ENCODE measurements at places on chromosomes 1 and 21. TPM values are rescaled to one million over a fixed set of nuclear protein-coding genes. Genes with fewer than 3 reads are reported as not detected.
A peak's percentile ranks its signal among the peaks of the same experiment; 100 is the strongest.

DNA sequence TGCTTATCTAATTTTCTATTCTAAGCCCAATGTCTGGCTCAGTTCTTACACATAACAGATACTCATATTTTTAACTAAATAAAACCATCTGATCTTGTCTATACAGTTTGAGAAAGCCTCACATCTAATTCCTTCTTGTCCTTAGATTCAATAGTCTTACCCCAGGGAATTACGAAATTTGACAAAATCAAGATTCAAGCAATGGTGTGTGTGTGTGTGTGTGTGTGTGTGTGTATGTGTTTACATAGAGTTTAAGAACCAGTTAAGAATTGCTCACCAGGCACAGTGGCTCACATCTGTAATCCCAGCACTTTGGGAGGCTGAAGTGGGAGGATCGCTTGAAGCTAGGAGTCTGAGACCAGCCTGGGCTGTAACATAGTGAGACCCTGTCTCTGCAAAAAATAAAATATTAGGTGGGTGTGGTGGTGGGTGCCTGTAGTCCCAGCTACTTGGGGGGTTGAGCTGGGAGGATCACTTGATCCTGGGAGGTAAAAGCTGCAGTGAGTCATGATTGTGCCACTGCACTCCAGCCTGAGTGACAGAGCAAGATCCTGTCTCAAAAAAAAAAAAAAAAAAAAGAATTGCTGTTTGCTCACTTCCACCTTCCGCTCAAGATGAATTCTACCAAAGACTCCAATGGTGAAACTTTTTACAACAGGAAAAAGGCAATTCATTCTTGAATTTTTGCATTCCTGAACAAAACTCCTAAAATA, 6.2 kb downstream of the WDR64 start:
- H3K4me1 ChIP-seq, result no peaks in the 10 kb centered on the region
- no peak overlapping the region for H3K4me3 ChIP-seq
- no peak for DNase-seq
- no peaks in the 10 kb centered on the region for H3K27me3 ChIP-seq

DNA sequence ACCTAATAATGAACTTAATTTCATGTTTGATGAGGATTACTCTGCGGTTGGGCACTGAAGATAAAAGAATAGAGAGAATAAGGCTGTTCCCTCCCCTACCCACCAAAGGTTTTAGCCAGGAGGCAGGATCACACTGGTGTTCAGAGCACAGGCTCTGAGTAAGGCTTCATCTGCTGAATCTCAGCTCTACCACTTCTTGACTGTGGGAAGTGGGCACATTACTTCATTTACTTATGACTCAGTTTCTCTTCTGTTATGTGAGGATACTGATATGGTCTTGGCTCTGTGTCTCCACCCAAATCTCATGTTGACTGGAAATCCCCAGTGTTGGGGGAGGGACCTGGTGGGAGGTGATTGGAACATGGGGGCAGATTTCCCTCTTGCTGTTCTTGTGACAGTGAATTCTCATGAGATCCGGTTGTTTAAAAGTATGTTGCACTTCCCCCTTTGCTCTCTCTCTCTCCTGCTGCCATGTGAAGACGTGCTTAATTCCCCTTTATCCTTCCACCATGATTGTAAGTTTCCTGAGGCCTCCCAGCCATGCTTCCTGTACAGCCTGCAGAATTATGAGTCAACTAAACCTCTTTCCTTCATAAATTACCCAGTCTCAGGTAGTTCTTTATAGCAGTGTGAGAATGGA, 79.7 kb downstream of the SMYD2 start:
- H3K4me3 ChIP-seq, result no peak overlapping the region
- DNase-seq, result peak; percentile 11
- no peak overlapping the region for H3K27ac ChIP-seq
- H3K27me3 ChIP-seq, result peaks cover 32% of the 10 kb centered on the region

DNA sequence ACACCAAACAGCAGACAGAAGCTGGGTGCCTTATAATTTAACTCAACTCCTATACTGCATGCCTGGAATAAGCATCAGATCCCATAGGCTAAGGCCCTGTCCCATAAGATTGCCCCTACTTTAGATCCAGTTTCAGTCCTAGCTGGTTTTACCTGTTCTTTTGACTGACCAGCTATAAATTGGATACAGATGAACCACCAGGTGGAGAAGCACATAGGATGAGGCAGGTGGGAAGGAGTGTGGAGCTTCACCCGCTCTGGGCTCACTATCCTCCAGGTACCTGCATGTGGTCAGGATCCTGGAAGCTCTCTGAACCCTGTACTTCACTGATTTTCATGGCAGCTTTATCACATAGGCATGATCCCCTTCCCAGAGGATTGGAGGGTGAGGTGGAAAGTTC, 51.3 kb downstream of the MAST2 start:
- no peak for DNase-seq
- H3K27ac ChIP-seq, result no peak overlapping the region
- no peaks in the 10 kb centered on the region for H3K27me3 ChIP-seq
- no peak overlapping the region for H3K4me3 ChIP-seq

The OPTC gene
- total RNA-seq, result not detected

DNA sequence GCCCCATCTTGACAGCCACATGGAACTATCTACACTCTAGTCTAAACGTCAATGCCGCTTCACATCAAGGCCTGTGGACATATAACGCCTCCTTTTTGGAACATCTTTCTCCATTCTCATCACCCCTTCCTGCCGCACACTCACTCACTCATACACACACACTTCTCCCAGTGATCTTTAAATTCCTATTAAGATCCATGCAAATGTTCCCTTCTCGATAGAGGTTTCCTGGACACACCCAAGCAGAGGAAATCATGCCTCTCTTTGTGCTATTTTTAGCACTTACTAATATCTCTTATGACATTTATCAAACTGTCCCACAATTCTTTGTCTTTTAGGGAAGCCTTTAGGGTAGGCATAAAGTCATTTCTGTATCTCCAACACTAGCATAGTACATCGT, 28.2 kb upstream of the SLAMF9 start:
- no peak overlapping the region for H3K27ac ChIP-seq
- no peak overlapping the region for H3K4me3 ChIP-seq
- DNase-seq, result no peak
- H3K4me1 ChIP-seq, result no peaks in the 10 kb centered on the region
- no peaks in the 10 kb centered on the region for H3K36me3 ChIP-seq
- H3K27me3 ChIP-seq, result peaks cover 35% of the 10 kb centered on the region

The OLFML3 gene
- not detected for total RNA-seq

DNA sequence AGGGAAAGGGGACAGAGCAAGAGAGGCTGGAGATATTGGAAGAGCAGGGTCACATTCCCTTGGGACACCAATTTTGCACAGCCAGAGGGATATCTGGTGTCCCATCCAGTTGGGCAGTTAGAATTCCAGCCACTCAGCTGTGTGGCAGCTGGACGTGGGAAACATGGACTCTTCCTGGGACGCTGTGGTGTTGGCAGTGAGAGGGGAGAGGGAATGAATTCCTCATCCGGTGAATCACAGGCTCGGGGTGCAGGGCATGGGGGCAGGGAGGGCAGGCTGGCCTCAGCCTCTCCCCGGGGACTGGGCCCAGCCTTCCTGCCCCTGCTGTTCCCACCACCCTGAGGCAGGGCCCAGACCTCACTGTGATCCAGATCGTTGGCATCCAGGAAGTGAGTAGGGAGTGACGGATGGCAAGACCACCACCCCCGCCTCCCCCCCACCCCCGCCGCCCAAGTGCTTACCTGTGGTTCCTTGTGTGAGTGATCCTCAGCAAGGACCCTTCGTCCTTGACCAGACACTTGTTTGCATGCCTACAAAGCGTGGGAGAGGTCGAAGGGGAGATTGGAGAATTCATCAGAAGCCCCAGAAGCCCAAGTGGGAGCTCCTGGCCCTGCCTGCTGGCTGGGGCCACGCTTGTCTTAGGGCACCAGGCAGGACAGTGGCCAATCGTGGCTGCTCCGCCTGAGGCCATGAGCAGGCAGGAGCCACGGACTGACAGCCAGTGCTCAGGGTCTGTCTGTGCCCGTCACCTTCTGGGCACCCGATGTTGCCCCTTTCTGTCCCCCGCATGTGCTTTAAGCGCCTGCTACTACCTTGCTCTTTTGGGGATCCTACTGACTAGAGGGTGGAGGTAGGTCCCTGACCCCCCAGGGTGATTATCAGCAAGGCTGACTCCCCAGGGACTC, 8.7 kb downstream of the WNT3A start:
- no peak for DNase-seq
- no peak overlapping the region for H3K27ac ChIP-seq
- H3K4me1 ChIP-seq, result no peaks in the 10 kb centered on the region
- peaks cover 2% of the 10 kb centered on the region for H3K27me3 ChIP-seq
- no peak overlapping the region for H3K4me3 ChIP-seq

GRCh38 chr1:201089596-201089995, 22.6 kb downstream of the CACNA1S start:
- no peaks in the 10 kb centered on the region for H3K36me3 ChIP-seq
- no peaks in the 10 kb centered on the region for H3K27me3 ChIP-seq
- H3K4me1 ChIP-seq, result no peaks in the 10 kb centered on the region
- no peak overlapping the region for H3K4me3 ChIP-seq
- no peak for DNase-seq
- H3K27ac ChIP-seq, result no peak overlapping the region

The NHLH1 gene
- 0.32 TPM for total RNA-seq

GRCh38 chr1:59557549-59557885, 257.2 kb upstream of the HOOK1 start:
- no peak overlapping the region for H3K27ac ChIP-seq
- H3K4me1 ChIP-seq, result no peaks in the 10 kb centered on the region
- peaks cover 20% of the 10 kb centered on the region for H3K36me3 ChIP-seq
- no peaks in the 10 kb centered on the region for H3K27me3 ChIP-seq
- DNase-seq, result no peak

GRCh38 chr1:6093071-6093470, 47.4 kb downstream of the KCNAB2 start:
- H3K4me3 ChIP-seq, result no peak overlapping the region
- peaks cover 20% of the 10 kb centered on the region for H3K36me3 ChIP-seq
- no peaks in the 10 kb centered on the region for H3K27me3 ChIP-seq

The CDK18 gene
- total RNA-seq, result 4.9 TPM

- H3K27ac ChIP-seq, result no peak overlapping the region
- H3K4me1 ChIP-seq, result no peaks in the 10 kb centered on the region
- H3K36me3 ChIP-seq, result no peaks in the 10 kb centered on the region
- DNase-seq, result no peak
Measured at GRCh38 chr1:169959686-169960085, 66.0 kb upstream of the SCYL3 start.

The XKR8 gene
- 4.2 TPM for total RNA-seq

The PRKAA2 gene
- not detected for total RNA-seq

The ADGRB2 gene
- total RNA-seq, result 1.2 TPM

- no peaks in the 10 kb centered on the region for H3K36me3 ChIP-seq
- no peaks in the 10 kb centered on the region for H3K4me1 ChIP-seq
- no peak for DNase-seq
Measured at GRCh38 chr1:67552336-67552759, 122.1 kb upstream of the SERBP1 start.

- H3K27me3 ChIP-seq, result no peaks in the 10 kb centered on the region
- no peaks in the 10 kb centered on the region for H3K4me1 ChIP-seq
- peaks cover 3% of the 10 kb centered on the region for H3K36me3 ChIP-seq
- DNase-seq, result no peak
Measured at GRCh38 chr1:2646837-2647236, 14.0 kb upstream of the MMEL1 start.

- no peak overlapping the region for H3K4me3 ChIP-seq
- H3K27me3 ChIP-seq, result no peaks in the 10 kb centered on the region
- no peaks in the 10 kb centered on the region for H3K4me1 ChIP-seq
Measured at GRCh38 chr1:209157546-209158249, 425.8 kb upstream of the CAMK1G start.

- peaks cover 6% of the 10 kb centered on the region for H3K36me3 ChIP-seq
- H3K4me3 ChIP-seq, result no peak overlapping the region
- DNase-seq, result no peak
- H3K27me3 ChIP-seq, result no peaks in the 10 kb centered on the region
- H3K27ac ChIP-seq, result no peak overlapping the region
Measured at GRCh38 chr1:92244376-92244775, 26.7 kb downstream of the C1orf146 start.

GRCh38 chr21:35375115-35375514, 326.0 kb upstream of the RUNX1 start:
- no peak overlapping the region for H3K4me3 ChIP-seq
- H3K27ac ChIP-seq, result no peak overlapping the region
- no peaks in the 10 kb centered on the region for H3K4me1 ChIP-seq
- no peaks in the 10 kb centered on the region for H3K36me3 ChIP-seq

The CLDN14 gene
- total RNA-seq, result not detected

The RGS1 gene
- total RNA-seq, result 12.0 TPM

DNA sequence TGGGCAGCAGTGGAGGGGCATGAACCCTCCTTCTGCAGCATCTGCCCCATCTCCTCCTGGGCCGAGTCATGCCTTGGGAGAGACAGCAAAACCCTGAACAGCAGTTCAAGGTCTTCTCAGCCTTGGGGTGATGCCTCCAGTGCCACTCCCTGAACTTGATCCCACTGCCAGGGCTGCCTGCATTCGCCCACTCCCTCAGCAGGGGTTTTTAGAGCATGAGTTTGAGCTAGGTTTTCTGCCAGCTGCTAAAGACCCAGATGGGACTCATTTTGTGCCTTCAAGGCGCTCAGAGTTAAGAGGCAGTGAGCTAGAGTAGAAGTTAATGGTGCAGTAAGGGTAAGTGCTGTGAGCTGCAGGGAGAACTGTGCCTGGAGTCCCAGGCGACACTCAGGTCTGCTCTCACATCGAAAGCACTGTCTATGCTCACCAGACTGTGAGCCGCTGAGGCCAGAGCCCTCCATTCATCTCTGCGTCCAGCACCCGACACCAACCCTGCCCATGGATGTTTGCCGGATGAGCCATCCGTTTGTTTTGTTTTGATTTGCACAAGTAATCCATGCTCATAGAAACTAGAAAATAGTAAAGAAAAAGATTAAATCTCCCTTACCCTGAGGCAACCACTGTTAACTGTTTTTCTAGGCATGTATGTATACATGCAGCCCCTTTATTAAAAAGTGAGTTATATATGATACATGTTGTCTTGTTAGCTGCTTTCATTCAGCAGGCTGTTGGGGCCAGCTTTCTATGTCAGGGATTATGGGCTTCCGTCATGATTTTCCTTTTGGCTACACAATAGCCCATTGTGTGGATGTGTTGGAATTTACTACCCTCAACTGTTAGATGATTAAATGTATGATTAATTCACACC, 67.8 kb downstream of the VPS26C start:
- no peak overlapping the region for H3K4me3 ChIP-seq
- H3K27me3 ChIP-seq, result no peaks in the 10 kb centered on the region
- H3K4me1 ChIP-seq, result no peaks in the 10 kb centered on the region
- peaks cover 43% of the 10 kb centered on the region for H3K36me3 ChIP-seq

- H3K4me3 ChIP-seq, result no peak overlapping the region
- H3K36me3 ChIP-seq, result peaks cover 12% of the 10 kb centered on the region
- peaks cover 11% of the 10 kb centered on the region for H3K4me1 ChIP-seq
- no peaks in the 10 kb centered on the region for H3K27me3 ChIP-seq
- H3K27ac ChIP-seq, result no peak overlapping the region
Measured at GRCh38 chr1:52654063-52654462, 21.1 kb downstream of the SHISAL2A start.

- no peaks in the 10 kb centered on the region for H3K36me3 ChIP-seq
- H3K27me3 ChIP-seq, result no peaks in the 10 kb centered on the region
- no peaks in the 10 kb centered on the region for H3K4me1 ChIP-seq
- no peak overlapping the region for H3K4me3 ChIP-seq
Measured at GRCh38 chr21:43374228-43374885, 52.6 kb downstream of the SIK1 start.

- DNase-seq, result no peak
- H3K36me3 ChIP-seq, result no peaks in the 10 kb centered on the region
- H3K4me1 ChIP-seq, result peaks cover 5% of the 10 kb centered on the region
Measured at GRCh38 chr21:29219165-29219770, 79.5 kb upstream of the BACH1 start.

GRCh38 chr1:8862528-8862927, 16.0 kb downstream of the ENO1 start:
- DNase-seq, result peak; percentile 67
- no peak overlapping the region for H3K4me3 ChIP-seq
- H3K27me3 ChIP-seq, result no peaks in the 10 kb centered on the region
